NCI-H146 (cell line): ENCODE measurements at places on chromosomes 3 and 15.

GRCh38 chr3:171967932-171968678 lies 71.3 kb upstream of the FNDC3B start:
- DNase-seq = no peak

DNA sequence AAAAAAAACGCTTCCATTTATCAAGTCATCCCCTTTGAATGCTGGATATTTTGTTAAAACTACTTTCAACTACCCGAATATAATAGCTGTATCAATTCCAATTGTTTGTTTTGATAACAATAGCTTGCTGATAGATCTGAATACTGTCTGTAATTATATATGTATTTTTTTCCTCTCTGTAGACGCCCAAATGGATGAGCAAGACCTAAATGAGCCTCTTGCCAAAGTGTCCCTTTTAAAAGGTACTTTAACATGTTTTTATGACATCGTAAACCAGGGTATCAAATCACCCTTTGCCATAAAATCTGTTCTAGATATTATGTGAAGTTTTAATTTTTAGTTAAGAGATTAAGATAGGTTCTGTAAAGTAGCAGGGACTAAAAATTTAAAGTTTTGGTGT lies 111.5 kb upstream of the FLNB start:
- peak; percentile 43 for DNase-seq

DNA sequence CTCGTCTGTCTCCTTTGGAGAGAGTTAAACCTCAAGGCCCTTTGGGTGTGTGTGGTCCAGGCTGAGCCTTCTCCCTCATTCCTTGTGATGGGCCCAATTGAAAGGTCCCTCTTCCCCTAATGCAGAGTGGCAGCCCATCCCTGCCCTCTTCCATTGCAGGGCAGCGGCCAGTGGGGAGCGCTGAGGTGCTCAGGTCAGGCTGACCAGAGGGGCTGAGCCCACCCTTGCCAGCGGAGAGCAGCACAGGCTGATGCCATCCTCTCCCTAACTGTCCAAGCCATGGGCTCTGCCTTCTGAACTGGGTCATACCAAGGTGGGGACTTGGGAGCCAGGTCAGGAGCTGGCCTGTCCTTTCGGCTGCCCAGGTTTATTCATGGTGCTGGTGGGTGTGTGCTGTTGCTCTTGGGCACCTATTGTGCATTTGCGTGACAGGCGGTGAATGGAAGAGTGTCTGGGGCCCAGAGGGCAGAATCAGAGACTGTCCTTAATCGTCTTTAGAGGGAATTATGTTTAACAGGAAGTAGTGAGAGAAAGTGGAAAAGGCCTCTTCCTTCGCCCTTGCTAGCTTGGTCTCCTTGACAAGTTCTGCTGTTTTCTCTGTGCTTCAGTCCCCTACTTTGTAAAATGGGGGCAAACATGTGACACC lies 96.9 kb downstream of the VGLL4 start:
- DNase-seq = no peak

GRCh38 chr3:165518346-165518745 lies 318.9 kb downstream of the BCHE start:
- DNase-seq = no peak

GRCh38 chr15:63104727-63105126 lies 16.9 kb upstream of the LACTB start:
- DNase-seq = no peak

DNA sequence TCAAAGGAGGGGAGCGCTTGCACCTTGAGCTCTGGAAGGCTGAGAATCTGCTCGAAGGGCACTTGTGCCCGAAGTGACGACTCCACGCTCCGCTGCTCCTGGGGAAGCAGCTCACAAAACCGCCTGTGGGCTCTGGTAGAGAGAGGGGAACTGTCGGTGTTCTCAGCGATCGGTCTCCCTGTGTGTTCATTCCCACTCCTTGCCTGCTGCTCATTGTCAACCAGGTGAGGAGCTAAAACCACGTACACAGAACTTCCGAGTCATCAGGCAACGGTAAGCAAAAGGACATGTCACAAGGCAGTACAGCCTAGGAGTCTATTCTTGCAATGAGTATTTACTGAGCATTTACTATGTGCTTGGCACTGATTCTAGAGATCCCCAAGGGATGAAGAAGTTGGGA lies 1.5 kb downstream of the CIB1 start:
- DNase-seq = no peak

DNA sequence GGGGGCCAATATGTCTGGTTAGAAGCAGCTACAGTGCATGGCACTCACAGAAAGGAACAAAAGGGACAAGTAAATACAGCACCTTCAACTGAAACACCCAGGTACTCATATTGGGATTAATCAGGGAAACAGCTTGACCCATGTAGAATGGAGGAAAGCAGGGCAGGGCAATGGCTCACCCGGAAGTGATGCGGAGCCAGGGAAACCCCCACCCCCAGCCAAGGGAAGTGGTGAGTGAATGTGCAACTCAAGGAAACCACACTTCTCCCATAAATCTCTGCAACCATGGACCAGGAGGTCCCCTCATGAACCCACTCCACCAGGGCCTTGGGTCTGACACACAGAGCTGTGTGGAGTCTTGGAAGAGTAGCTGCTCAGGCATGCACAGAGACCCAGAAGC lies 117.1 kb downstream of the MTHFS start:
- DNase-seq = no peak

- DNase-seq = no peak
Observed at GRCh38 chr3:44066806-44067205, 174.9 kb upstream of the TOPAZ1 start.

DNA sequence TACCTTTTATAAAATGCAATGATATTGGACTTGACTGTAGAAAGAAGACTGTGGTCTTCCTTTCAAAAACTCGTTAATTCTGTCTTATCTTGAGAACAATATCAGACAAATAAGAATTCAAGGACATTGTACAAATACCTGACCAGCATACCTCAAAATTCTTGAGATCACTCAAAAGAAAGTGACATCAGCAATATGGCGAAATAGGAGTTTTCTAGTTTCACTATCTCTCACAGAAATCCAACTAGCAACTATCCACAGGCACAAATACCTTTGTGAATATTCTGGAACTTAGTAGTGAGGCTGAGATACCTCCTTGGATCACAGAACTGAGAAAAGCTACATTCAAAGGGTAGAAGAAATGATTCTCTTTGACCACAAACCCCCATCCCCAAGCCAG lies 419.7 kb downstream of the ZNF385D start:
- no peak for DNase-seq

DNA sequence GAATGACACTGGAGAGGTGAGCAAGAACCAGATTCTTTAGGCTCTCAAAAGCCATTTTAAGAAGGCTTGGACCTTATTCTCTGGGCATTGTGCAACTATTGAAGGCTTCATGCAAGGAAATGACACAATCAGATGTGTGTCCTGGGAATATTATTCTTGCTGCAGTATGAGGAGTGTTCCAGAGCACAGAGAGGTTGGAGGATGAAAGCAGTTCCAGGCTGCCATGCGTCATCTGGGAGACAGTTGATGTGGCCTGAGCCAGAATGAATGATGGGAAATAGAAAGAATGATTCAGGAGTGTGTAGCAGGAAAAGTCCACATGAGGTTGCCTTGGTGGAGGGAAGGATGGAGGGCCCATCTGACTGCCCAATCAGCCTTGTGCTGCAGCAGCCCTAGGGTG lies 123.1 kb downstream of the CHCHD6 start:
- no peak for DNase-seq

- no peak for DNase-seq
Observed at GRCh38 chr15:38325648-38325990, 73.0 kb downstream of the SPRED1 start.

DNA sequence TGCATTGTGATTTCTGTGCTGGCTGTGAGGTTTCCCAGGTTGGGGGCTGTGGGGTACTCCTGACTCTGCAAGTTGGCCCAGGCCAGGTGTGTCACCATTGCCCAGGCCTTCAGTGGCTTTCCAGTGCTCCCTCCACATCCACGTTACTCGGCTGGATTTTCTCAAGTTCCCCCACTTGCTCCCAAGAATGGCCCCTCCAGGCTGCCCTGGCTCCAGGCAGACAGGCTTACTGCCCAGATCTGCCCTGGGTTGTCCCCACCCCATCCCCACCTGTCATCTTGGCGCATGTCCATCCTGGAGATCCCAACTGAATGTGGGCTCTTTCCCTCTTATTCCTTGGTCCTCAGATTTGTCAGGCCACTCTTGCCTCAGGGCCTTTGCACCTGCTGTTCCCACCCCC lies 3.6 kb downstream of the APBA2 start:
- no peak for DNase-seq

DNA sequence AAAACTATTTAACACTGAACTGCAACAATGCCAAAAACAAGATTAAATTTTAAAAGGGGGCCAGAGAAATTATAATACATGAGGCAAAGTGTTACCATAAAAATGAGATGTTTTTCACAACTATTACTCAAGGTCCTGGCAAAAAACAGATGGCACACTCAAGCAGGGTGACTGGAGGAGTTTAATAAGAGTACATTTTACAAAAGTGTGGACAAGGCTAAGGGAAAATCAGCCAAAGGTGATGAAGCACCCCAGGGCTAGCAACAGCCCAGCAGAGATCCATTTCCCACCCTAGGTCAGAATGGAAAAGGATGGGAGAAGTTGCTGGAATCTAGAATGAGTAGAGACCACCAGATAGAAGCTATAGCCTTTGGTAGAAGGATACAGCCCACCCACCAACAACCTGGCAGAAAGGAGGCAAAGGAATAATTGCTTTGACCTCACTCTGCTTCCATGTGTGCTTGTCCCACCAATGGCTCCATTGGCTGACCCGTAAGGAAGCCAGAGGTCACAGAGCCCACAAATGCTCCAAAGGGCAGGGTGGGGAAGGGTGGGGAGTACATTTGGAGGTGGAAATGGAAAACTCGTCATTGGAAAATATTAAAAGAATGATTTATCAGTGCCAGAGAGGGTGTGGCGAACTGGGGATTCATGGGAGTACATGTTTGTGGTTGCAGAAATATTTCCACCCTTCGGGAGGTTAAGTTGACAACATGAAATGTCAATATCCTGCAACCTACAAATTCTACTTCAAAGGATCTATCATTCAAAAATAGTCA lies 161.0 kb upstream of the UBE2E2 start:
- no peak for DNase-seq

GRCh38 chr15:40239693-40240618 lies 1.1 kb downstream of the PAK6 start:
- DNase-seq = no peak

DNA sequence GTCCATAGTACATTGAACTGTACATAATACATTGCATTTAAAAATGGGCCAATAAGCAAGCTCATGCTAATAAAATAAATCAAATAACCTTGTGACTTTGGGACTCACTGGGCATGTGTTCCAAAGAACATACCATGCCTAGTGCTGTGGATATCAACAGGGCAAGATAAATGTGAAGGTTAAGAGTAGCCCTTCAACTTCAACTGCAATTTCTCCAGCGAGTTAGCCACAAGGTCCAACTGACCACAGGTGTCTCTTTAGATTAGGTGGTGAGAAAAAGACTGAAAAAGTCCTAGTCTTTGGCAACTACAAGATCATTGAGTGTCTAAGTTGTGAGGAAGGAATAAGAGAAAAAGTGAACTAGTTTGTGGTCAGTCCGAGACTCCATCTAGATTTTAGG lies 78.3 kb upstream of the ATP11B start:
- DNase-seq = no peak

DNA sequence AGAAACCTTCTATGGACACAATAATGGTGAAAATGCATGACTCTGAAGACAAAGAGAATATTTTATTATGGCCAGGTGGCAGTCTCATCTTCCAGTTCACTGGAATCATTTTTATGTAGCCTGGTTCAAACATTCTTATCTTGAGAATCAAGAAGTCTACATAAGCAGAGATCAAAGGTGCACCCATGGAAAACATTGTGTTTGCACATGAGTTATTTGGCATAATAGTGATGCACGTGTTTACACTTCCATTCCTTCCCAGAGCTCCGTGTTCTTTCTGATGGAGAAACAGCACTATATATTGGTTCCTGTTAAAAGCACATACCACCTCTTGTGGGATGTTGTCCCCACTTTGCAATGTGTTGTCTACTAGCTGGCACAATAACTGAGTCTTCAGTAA lies 572.2 kb downstream of the GRM7 start:
- DNase-seq = no peak

GRCh38 chr3:113844622-113845222 lies 6.1 kb downstream of the GRAMD1C start:
- peak; percentile 24 for DNase-seq

DNA sequence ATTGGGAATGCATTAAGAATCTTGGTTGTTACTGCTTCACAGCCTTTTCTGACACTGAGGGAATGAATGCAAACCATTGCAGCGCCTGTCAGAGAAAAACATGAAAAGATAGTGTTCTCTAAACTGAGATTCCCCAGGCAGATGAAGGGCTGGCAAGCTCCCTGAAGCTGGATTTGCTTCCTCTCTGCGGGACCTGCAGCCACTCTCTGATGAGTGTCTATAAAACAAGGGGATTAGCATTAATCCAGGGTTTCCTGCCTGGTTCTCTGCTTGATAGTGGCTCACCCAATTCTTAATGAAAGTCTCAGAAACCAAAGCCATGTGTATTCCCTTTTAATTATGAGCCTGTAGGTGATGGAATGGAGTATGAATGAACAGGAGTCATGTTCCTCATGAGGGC lies 344.3 kb upstream of the UMPS start:
- no peak for DNase-seq

DNA sequence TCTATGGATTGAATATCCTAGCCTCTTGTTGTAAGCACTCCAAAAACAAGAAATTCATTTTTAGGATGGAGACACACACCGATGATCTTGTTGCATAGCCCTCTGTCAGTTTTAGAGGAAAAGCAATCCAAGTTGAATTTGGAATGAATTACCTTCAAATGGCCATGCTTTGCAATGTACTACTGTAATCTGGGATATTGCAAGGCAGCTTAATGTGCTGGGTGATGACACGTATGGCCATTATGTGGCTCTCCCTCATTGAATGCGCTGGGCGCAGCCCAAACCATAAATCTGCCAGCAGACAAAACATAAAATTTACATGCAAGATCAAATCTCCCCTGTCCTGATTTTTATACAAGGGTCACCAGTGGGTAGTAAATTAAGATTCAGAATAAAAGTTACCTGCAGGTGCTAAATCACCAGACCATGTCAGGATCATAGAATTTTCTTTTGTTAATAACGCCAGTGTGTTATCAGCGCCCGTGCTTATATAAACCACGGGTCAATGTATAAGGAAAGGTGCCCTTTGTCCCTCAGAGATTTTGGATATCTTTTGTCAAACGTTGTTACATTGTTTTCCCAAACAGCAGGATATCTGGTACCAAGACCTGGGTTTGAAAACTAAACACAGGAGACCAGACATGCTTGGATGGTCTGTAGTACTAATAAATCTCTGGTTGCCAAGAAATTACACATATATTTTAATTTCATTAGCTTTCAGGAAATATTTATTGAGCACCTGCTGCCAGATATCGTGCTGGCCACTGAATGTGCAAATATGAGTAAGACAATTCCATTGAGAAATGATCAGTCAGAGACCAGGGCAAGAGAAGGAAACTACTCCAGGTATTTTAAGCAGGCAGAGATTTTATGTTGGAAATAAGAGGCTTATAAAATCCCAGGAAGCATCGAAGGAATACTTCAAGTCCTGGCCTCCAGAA lies 237.1 kb downstream of the EBLN2 start:
- DNase-seq = peak; percentile 91

- DNase-seq = no peak
Observed at GRCh38 chr3:195101001-195101583, 169.9 kb downstream of the XXYLT1 start.

- no peak for DNase-seq
Observed at GRCh38 chr3:9761919-9762318, 7.8 kb downstream of the CAMK1 start.
